Epithelial cell of proximal tubule (primary cell): ENCODE measurements at places on chromosomes 3 and 15. TPM values are rescaled to one million over a fixed set of nuclear protein-coding genes. Genes with fewer than 3 reads are reported as not detected.

- DNase-seq = no peak
Measured at GRCh38 chr3:24225385-24225950, 269.2 kb downstream of the THRB start.

DNA sequence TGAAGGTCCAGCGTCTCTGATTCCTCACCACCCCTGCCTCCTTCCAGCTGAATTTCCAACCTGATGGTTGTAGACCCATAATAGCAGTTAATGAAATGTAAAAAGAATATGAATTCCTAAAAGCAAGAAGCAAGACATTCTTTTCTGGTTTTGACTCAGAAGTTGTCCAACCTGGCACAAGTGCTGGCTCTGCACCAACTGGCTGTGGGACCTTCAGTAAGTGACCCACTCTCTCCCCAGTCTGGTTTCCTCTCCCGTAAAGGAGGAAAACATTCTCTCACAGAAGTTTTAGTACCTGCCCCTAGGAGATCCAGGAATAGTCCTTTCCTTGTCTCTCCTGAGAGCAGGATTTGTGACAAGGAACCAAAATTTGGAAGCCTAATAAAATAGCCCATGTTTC lies 236.9 kb upstream of the TRIM42 start:
- peak; percentile 72 for DNase-seq

TNFSF10 gene
- 26.3 and 36.2 TPM in 2 replicates for total RNA-seq

FAM81A gene
- total RNA-seq = 3.0 and 5.2 TPM in 2 replicates

DNA sequence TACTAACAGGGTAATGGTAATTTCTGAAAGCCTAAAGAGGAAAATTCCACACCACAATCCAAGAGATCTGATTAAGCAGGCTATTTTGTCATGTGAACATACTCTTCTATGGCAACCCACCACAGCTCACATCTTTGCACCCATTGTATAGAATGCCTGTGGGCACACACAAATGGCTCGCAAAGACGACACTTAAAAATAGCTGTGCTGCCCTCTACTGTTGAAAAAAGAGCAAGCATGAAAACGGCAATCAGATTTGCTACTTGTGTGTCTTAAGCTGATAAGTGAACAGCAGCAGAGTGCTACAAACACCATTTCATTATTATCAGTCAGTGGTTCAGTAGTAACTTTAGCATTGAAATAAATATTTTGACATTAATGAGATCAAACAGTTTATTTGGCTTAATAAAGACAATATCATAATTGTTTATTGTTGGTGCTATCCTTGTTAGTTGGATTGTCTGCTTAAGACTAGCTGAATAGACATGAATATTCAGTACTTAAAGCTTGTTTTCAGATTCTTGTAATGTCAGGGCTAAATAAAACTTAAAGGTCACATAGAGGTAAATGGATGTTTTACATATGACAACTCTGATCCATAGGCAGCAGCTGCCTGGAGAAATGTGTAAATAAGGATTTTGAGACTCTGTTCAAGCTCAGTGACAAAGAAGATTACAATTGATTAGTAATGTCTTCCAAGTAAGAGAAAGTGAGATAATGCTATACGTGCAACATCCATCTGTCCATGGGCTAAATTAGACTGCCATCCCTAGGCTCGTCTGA lies 199.1 kb downstream of the LRRN1 start:
- peak; percentile 3 for DNase-seq

- DNase-seq = no peak
Measured at GRCh38 chr3:123015596-123015995, 12.0 kb downstream of the SEMA5B start.

- DNase-seq = peak; percentile 32
Measured at GRCh38 chr15:50854601-50855490, 53.6 kb upstream of the AP4E1 start.

- DNase-seq = no peak
Measured at GRCh38 chr3:47741925-47742324, 39.8 kb downstream of the SMARCC1 start.

PLSCR5 gene
- not detected in 2 replicates for total RNA-seq

DNA sequence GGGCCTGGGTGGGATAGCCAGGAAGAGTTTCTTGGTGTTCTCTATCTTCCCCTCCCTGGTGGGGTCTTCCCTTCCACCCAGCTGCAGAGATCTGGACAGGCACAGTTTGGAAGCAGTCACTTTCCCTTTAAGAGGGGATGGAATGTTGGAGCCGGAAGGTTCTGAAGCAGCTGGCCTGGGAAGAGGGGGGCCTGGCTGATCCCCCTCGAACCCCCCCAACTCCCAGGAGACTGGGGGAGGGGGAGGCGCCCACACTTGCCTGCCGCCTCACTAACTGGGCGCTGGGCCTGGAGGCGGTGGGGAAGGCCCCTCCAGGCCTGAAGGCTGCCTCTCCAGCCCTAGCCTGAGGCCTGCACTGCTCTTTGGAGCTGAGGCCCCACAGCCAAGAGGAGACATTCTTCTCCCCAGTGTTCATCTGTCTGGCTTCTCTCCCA lies 1.4 kb downstream of the DVL3 start:
- no peak for DNase-seq

THRB gene
- total RNA-seq = 2.1 and 11.8 TPM in 2 replicates

GRCh38 chr3:79810581-79810980 lies 42.8 kb upstream of the ROBO1 start:
- no peak for DNase-seq

FSIP1 gene
- total RNA-seq = 1.2 and 1.3 TPM in 2 replicates

- DNase-seq = no peak
Measured at GRCh38 chr3:146817704-146818103, 212.6 kb upstream of the PLSCR5 start.

DNA sequence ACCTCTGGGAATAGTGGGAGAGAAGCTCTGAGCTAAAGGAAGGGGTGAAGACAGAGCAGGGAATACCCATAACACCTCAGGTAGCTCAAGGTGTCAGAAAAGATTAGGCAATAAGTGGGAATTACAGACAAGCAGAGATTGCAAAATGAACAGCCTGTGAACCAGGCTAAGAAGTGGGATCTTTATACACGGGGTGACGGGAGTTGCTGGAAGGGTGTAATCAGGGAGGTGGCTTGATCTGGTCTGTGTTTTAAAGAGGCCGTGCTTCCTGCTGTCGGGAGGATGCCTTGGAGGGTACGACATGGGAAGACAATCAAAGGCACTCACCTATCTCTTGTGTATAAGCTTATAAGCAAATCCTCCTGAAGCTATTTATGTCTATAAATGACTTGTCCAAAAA lies 216.3 kb downstream of the CLSTN2 start:
- DNase-seq = no peak

DNA sequence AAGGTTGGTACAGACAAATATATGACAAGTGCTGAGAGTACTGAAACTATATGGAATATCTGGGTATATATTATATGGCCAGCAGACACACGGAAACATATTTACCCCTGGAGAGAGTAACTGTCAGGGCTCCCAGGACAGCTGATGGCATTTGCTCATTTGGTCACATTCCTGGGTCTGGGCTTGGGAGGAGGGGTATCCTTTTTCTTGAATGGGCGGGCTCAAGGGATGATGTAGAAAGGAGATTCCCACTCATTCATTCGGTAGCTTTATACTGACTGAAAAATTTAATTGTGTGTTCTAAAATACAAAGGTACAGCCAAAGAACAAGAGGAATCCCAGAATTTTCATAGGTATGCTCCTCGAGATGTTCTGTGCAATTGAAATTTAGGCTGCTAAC lies 131.0 kb downstream of the KCNAB1 start:
- no peak for DNase-seq

SPINT1 gene
- 159 and 319 TPM in 2 replicates for total RNA-seq

OR5K2 gene
- total RNA-seq = not detected in 2 replicates

- DNase-seq = no peak
Measured at GRCh38 chr15:68112706-68113105, 58.6 kb downstream of the PIAS1 start.

DNA sequence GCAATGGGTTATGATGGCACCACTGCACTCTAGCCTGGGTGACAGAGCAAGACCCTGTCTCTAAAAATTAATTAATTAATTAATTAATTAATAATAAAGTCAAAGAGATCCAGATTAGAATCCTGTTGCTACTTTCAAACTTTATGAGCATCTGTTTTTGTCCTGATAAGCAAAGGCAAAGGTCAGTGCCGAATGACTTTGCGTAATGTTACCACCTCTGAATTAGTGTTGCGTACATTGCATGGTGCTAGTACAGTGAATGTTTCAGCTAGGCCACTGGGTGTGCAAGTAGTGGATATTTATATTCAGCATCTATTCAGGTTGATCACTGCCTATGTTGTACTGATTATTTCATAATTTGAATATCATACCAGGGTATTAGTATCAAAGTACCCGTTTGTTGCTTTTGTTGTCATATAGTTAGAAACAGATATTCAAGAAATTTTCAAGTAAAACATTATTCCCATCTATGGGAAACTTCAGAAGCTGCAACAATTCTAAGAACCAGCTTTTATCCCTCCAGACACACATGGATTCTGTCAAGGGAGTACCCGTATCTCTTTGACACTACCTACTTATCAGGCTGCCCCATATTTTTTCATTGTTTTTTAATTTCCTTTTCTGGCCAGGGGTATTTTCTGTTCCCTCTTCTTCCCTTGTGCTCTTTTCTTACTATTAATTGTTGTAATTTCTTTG lies 127.1 kb upstream of the GRM7 start:
- DNase-seq = no peak

- no peak for DNase-seq
Measured at GRCh38 chr3:156525808-156526207, 29.1 kb downstream of the SSR3 start.

GRCh38 chr3:56133423-56133822 lies 334.8 kb downstream of the ERC2 start:
- DNase-seq = peak; percentile 41

- DNase-seq = no peak
Measured at GRCh38 chr15:66167854-66168253, 85.7 kb downstream of the MEGF11 start.

DNA sequence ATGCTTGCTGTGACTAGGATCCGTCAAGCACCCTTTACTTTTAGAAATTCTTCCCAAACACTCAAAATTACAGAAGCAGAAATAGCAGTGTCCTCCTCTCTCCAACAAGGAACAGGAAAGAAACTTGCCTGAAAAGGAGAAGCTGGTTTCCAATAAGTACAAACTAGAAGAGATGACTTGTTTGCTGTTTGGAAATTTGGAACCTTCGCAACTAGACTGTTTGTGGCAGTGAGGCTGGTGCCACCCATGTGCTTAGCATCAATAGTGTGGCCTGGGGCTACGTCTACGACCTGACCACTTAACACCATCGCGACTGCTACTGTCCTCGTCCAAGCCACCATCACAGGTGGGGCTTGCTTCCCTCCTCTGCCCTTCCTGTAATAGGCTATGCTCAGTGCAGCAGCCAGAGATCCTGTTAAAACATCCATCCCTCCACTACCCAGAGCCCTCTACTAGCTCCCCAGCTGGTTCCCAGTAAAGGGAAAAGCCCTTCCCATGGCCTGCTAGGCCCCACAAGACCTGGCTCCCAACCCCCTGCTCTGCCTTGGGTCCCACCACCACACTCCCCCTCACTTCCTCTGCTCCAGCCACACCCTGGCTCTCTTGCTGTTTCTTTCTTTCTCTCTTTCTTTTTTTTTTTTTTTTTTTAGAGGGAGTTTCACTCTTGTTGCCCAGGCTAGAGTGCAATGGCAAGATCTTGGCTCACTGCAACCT lies 52.6 kb upstream of the CCR2 start:
- no peak for DNase-seq

- DNase-seq = no peak
Measured at GRCh38 chr3:46932455-46933225, 43.9 kb downstream of the CCDC12 start.
